ENCODE measurements at places on chromosomes 3 and 15.

DNA sequence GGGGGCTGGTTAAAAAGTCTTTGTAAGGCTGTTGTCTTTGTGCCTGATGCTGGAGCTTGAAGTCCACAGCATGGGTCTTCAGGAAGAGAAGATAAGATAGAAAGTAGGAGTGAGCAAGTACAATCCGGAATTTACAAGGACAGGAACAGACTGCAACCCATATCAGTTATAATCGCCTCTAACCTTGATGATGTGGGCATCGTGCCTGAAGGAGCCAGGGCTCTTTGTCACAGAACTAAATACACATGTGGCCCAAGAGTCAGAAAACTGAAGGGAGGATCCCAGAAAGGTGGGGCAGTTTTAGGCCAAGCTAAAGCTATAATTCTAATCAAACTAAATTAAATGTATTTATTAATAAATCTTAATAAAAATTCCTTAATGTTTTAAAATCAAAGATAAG lies 132.2 kb downstream of the TMCO5A start:
- DNase-seq = no peak

DNA sequence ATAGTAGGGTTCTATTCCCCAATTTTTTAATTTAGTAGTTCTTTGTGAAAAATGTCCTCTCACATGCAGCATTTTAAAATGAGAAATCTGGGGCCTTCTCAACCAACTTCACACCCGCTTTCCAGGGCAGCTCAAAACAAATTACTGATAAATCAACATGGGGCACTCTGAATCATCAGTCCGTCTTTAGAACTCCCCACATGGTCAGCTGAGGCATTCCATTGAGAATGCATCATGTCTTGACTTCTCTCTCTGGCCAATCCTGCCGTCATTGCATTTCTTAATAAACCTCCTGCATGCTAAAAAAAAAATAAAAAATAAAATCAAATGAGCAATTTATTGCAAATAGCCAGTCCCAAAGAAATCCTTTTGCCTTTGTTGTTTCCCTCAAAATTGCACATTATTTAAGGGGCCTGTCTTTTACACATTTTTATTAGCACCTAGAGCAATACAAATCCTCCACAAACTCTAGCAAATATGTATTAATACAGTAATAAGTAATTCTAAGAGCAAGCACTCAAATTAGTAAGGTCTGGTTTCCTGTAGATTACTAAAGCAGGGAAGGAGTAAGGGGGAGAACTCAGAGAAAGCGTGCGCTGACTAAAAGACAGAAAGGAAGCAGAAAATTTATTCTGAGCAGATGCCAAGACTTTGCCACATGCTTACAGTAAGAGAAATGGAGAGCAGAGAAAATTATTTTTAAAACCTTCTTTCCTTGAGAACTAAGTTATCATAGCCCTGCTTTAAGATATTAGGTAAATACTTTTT lies 175.7 kb downstream of the TNIK start:
- peak; percentile 81 for DNase-seq

DNA sequence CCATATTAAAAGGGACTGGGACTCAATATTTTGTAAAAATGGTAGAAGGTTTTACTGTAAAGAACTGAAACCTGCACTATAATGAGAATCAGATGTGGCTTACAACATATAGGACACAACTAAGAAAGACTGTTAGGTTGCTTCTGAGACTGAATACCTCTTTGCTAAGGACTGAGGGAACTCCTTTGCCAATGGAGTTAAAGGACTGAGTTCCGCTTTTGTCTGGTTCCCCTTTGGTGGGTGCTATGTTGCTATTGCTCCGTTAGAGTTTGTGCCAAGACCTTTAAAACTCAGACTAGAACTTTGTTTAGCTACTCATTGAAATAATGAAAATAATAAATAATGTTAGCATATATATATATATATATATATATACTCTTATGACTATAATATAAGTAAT lies 147.8 kb upstream of the KCNMB2 start:
- no peak for DNase-seq

GRCh38 chr3:81554388-81554787 lies 207.1 kb downstream of the GBE1 start:
- no peak for DNase-seq

GRCh38 chr3:10437272-10437994 lies 68.0 kb downstream of the ATP2B2 start:
- no peak for DNase-seq

GRCh38 chr3:41095702-41096101 lies 103.6 kb upstream of the CTNNB1 start:
- no peak for DNase-seq

DNA sequence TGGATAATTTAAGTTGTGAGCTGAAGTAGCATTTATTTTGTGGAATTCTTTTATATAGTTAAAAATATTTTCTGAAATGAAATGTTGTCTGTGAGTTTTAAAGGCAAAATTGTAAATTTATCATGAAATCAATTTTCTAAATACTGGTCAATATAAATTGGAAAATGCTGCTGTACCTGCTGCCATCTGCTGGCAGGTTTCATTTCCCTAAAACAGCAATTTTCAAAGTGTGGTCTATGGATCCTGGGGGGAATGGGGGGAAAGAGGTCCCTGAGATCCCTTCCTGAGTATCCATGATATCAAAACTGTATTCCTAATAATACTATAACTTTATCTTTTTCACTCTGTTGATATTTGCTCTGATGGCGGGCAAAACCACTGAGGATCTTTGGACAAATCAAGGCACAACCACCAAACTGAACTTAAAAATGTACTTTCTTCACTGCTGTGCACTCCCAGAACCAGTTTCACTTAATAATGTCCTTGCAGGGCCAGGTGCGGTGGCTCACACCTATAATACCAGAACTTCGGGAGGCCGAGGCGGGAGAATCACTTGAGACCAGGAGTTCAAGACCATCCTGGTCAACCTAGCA lies 17.2 kb upstream of the CCR4 start:
- DNase-seq = no peak

All from pulmonary artery endothelial cell (primary cell).